MV-4-11 (cell line): ENCODE measurements at places on chromosomes 5 and 9.

DNA sequence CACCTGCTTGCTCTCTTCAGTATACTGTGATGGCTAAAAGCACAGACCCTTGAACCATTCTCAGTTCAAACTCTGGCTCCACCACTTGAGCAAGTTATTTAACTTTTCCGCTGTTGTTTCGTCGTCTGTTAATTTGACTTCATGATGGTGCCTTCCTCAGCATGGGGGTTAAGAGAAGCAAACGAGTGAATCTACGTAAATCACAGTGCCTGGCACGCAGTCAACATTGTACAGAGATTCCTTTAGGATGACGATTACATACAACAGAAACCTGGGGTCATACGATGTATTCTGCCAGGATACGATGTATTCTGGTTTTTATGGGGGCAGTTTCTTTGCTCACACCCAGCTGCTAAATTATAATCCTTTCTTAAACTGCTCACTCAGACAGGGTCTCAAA, 515.6 kb downstream of the CCDC171 start:
- DNase-seq: no peak

GRCh38 chr5:177356746-177357145, 978 bp upstream of the RGS14 start:
- DNase-seq: peak; percentile 24

DNA sequence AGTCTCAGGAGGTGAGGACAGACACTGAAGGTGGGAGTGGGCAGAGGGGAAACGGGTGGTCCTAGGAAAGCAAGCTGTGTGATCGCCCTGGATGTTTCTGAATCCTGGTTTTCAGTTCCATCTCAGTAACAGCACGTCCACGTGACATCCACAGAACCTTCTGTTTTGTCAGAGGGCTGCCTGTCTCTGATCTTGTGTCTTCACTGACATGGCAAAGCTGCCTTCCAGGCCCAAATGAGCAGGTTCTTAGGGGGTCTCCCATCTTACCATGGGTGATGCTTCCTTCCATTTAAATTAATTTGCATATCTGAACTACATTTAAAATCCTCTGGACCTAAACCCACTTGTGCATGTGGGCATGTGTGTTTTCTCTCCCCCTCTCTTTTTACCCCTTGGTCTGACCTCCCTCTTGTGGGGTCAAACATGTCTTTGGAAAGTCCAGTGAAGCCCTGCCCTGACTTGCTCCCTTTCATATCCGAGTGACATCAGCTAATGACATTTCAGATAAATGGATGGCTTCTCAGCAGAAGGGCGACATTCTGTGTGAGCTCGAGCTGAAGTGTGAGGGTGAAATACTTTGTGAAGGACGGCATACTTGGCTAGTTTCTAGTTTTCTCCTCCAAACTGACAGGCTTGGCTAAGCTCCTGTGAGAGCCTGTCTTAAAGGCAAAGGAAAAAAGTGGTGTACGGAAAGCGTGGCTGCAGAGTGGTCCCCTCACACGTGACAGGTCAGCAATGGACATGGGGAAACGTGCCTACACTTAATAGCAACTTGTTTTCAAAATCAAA, 204.8 kb upstream of the S1PR3 start:
- DNase-seq: no peak

DNA sequence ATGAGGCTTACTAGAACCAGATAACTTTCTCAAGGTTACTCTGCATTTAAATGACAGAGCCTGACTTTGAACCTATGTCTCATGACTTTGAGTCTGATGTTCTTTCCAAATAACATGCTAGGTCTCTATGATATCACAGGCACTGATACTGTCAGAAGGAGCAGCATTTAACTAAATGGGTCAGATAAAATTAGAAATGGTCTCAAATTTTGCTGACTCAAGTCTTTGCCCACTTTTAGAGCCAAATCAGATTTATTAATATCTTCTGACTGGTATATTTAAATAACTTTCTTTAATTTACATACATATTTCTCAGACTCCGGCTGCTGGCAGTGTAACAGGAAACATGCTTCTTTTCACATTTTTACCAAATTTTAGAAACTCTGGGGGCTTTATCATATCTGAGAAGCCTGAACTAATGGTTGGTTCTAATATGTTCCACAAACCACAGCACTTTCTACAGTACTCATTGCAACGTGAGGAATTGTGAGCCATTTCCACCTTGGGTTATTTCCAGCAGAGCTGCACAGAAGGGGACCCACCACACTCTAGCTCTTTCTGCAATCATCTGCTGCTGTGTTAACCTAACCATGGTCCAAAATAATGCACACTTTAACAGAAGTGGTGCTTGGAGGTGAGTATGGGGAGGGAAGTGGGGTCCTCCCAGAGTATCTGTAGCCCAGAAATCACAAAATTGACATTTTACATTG, 79.2 kb downstream of the KCTD16 start:
- DNase-seq: no peak

GRCh38 chr5:150301170-150301505, 1.6 kb downstream of the ARSI start:
- DNase-seq: no peak

GRCh38 chr5:167029488-167029887, 1262.0 kb upstream of the WWC1 start:
- DNase-seq: no peak

DNA sequence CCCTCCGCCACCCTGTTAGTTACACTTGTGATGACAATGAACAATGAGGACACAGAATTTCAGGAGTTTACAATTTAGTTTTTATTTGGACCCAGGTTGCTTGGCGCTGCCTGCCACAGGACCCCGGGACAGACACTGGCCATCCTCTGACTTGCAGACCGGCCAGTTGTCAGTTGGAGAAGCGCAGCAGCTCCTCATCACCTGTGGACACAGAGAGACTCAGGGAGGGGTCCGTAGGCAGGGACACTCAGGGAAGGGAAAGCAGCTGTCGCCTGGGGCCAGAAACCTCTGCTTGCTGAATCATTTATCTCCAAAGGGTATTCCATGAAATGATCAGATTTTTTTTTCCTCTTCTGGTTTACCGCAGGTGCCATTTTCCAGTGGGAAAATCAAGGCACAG, 18.0 kb downstream of the AMBP start:
- DNase-seq: no peak

DNA sequence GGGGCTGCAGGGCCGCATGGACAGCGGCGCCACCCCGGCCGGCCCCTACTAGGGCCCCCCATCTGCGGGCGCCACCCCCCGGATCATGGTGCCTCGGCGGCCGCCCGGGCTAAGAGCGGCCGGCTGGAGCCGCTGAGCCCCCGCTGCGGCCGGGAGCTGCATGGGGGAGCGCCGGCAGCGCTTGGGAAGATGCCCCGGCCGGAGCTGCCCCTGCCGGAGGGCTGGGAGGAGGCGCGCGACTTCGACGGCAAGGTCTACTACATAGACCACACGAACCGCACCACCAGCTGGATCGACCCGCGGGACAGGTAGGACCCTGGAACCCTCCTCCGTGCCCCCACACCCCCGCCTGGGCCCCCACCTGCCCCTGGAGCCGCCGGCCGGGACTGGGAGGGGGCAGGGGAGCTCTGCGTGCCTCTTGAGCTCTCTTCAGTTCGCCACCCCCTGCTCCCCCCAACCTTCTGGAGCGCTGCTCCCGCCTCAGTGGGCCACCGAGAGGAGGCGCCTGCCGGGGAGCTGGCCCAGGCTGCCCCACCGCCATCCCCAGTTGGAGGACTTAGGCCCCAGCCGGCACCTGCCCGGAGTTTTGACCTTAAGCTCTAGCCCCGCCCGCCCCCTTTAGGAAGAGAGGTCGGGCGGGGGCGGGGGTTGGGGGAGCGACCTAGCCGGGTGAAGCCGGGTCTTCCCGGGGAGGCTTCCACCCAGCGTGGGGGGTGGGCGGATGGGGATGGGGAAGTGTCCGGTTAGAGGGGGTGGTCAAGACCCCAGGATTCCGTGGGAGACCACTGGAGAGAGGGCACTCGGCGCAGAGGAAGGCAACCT, 730 bp downstream of the WWC1 start:
- DNase-seq: no peak

- peak; percentile 27 for DNase-seq
Measured at GRCh38 chr5:5432020-5432707, 9.7 kb downstream of the ICE1 start.

- no peak for DNase-seq
Measured at GRCh38 chr5:141617682-141618029, 1.1 kb downstream of the DIAPH1 start.

DNA sequence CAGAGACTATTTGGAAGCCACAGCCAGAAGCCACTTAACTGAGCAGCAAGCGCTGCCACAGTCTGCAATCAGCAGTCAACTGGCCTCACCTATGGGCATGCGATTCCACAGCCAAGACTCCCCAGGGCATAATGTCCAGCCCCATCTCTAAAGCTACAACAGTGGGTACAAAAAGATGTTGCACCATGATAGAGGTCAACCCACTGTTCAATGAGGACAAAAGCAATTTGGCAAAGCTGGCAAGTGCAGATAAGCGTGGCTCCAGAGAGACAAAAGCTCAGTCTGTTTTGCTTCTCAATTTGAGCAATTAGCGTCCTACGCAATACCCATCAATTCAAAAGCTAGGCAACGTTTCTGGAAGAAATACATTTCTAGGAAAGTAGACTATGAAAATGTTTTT, 3.2 kb downstream of the TAS2R1 start:
- DNase-seq: no peak

DNA sequence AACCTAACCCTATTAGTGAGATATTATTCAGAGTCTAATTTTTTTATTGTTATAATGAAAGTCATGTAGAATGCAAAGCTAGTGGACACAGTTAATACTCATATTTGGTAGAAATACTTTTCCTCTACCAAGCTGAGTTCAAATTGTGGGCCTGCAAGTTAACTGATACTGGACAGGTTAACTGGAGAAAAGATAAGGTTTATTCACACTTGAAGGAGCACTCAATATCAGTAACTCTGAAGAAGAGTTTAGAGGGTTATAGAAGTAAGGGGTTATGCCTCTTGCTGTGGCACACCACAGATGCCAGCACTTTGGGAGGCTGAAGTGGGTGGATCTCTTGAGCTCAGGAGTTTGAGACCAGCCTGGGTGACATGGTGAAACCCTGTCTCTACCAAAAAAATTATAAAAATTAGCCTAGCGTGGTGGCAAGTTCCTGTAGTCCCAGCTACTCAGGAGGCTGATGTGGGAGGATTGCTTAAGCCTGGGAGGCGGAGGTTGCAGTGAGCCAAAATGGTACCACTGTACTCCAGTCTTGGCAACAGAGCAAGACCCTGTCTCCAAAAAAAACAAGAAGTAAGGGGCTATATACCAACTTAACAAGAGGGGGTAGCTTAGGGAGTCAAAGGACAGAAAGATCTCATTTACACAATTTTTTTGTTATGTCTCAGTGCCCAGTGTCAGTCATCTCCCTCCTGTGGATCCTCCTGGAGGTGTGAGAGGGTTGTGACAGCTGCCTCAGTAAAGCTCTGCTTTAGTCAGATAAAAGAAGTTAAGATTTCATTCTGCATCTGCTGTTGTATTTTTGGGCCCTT, 121.2 kb upstream of the GRHPR start:
- no peak for DNase-seq

DNA sequence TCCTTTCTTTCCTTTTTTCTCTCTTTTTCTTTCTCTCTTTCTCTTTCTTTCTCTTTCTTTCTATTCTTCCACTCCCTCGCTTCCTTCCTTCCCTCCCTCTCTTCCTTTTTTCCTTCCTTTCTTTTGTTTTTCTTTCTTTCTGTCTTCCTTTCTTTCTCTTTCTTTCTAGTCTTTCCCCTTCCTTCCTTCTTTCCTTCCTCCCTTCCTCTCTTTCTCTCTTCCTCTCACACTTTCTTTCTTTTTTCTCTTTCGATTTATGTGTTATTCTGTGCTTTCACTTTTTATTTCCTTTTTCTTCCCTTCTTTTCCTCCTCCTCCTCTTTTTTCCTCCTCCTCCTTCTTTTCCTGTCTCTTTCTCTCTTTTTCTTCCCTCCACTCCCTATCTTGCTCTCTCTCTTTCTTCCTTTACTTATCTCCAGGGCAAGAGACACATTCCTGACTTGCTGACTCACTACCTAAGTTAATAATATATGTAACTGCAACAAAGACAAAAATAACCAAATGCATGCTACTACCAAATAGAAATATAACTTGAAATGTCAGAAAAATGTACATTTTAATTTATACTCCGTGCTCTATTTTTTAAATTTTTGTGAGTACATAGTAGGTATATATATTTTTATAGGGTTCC, 445.5 kb downstream of the GABRG2 start:
- no peak for DNase-seq

DNA sequence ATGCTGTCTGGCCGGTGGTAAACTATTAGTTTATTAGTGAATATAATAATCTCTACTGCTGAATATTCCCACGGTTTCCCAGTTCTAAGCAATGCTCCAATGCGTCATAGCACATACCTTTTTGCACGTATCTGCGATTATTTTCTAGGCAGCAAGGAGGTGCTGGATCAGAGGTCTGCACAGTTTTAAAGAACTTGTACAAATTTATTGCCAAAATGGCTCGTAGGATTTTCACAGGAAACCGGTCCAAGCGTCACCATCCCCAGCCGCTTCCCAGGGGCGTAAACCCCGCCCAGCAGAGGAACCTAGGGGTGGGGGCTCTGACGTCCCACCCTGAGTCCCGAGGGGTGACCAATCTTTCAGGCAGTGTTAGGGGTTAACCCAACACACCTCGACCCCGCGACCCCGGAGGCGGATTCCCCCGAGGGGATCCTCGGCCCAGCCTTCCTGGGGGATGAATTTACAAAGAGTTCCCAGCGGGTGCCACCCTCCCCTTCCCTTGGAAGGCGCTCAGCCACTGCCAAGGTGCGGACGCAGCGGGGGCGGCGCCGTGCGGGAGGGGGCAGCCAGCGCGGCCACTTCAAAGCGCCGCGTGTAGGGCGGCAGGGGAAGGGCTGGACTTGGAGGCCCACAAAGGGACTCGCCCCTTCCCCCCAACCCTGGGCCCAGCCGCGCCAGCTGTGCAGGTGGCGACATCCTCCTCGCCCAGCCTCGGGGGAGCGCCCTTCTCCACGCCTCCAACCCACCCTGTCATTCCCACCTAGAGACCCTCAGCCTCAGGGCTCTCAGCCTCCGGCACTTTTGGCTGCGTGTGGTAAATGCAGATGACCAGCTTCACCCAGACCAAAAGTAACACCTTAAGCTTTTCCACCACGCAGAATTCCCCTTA, 43.5 kb upstream of the TCF7 start:
- DNase-seq: no peak

GRCh38 chr9:127776195-127776923, 2.1 kb downstream of the SH2D3C start:
- peak; percentile 84 for DNase-seq

GRCh38 chr9:108033976-108034964, 544.7 kb upstream of the KLF4 start:
- no peak for DNase-seq

DNA sequence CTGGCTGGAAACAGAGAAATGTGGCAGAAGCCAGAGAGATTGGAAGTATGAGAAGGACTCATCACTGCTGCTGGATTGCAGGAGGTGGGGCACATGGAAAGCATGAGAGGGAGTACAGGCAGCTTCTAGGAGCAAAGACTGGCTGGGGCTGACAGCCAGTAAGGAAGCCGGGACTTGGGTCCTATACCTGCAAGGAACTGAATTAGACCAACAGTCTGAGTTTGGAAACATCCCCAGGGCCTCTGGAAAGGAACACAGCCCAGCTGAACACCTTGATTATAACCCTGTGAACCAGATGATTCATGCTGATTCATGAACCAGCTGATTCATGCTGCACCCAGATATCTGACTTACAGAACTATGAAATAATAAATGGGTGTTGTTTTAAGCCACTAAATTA, 93.4 kb downstream of the OSTF1 start:
- DNase-seq: no peak

- DNase-seq: peak; percentile 61
Measured at GRCh38 chr9:124133727-124134126, 122.2 kb downstream of the LHX2 start.

- DNase-seq: no peak
Measured at GRCh38 chr5:60482301-60482700, 217.7 kb downstream of the DEPDC1B start.
